ENCODE measurements at places on chromosomes 12 and 14.

DNA sequence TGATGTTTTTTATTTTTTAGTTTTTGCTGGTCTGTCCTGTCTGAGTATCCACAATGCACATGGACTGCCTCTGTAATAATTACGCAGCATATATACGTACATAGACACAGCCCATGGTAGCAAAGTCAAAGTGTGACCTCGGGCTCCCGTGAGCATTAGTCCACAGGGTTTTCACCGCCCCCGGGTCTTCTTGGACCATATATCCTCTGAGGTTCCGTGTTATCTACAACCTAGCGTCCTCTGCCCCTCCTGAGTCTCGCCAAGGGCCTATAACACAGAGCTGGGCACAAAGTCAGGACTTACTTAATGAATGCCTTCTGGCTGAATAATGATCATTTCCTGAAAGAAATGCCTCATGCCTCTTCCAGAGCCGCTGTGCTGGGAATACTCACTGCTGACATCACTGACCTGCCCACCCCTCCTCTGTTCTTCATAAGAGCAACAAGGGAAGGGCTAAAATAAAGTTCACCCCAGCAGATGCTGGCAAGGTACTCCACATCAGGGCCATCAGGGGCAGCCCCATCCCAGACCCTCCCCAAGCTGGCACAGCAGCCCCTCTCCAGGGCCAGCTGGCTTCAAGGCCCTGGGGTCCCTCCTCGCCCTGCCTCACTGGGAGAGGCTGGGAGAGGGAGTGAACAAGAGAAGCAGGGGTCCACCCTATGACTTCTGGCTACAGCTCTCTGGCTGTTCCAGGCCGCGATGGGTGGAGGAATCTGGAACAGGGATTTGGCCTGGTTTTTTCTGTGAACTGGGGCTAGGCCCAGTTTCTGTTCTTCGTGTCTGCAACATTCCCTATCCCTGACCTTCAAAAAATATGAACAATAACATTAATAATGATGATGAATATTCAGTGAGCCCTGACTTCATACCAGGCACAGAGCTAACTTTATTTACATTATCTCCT lies 7.9 kb downstream of the HDAC7 start:
- DNase-seq = peak; percentile 66

DNA sequence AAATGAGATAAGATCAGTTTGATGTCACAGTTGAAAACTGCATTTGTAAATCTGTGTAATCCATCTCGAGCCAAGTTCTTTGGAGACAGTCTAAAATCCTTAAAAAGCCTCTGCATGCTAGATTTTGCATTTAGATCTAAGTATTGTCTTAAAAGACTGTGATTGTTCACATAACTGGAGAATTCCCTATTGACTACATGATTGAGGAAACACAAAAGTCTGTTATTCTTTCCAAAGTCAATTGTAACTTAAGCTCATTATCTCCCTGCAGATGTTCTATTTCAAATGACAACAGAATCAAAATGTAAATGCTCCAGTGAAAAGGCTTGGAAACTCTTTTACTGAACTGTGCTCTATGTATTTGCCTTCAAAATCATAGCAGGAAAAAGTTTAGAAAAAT lies 77.8 kb downstream of the MYF5 start:
- no peak for DNase-seq

- DNase-seq = no peak
Measured at GRCh38 chr14:76995279-76996035, 33.1 kb downstream of the IRF2BPL start.

- DNase-seq = peak; percentile 67
Measured at GRCh38 chr12:70733385-70733784, 96.2 kb upstream of the PTPRB start.

DNA sequence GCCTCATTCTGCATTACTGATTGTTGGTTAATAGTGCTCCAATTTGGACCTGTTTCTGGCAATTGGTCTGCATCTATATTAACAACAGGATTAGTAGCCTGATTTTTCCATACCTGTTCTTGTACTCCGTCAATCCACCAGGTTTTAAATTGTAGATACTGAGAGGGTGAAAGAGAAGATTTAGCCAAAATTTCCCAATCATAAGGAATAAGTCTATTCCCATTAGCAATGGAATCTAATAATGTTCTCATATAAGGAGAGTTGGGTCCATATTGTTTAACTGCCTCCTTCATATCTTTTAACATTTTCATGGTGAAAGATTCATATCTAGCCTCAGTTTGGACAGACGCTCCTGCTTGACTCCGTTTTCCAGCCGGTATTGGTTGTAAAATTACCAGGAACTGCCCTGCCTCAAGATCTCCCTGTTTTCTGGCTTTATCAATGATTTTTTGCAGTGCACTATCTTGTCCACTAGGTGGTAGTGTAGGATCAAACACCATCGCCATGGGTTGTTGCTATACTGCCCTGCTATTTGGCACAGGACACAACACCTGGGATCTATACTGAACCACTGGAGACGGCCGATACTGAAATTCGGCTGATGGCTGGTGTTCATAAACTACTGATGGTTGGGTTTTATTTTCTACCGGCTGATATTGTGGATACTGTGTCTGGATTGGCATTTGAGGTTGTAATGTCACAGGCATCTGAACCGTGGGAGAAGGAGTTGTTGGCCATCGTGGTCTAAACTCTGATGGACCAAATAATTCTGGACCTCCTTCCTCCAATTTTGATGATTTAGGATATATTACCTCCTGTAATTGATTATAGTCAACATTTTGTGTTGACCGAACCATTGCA lies 25.2 kb downstream of the DHRS4L2 start:
- peak; percentile 57 for DNase-seq

DNA sequence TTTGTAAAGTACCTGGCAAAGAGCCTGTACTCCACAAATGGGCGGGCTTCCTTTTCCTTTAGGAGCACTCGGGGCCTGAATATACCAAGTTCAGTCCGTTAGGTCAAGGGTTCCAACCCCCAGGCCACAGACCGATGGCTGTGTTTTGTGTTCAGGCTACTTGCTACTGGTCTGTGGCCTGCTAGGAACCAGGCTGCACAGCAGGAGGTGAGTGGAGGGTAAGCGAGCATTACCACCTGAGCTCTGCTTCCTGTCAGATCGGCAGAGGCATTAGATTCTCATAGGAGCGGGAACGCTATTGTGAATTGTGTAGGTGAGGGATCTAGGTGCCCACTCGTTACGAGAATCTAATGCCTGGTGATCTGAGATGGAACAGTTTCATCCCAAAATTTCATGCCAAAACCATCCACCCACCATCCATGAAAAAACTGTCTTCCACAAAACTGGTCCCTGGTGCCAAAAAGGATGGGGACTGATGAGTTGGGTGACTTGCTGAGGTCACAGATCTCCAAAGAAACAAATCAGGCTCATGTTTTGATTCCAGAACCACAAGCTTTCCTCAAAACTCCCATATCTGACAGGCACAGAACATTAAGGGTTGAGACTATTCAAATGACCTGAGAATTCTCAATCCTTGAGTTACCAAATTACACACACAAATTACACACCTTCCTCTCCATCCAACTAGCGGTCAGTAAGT lies 4.2 kb downstream of the CSRP2 start:
- DNase-seq = no peak

DNA sequence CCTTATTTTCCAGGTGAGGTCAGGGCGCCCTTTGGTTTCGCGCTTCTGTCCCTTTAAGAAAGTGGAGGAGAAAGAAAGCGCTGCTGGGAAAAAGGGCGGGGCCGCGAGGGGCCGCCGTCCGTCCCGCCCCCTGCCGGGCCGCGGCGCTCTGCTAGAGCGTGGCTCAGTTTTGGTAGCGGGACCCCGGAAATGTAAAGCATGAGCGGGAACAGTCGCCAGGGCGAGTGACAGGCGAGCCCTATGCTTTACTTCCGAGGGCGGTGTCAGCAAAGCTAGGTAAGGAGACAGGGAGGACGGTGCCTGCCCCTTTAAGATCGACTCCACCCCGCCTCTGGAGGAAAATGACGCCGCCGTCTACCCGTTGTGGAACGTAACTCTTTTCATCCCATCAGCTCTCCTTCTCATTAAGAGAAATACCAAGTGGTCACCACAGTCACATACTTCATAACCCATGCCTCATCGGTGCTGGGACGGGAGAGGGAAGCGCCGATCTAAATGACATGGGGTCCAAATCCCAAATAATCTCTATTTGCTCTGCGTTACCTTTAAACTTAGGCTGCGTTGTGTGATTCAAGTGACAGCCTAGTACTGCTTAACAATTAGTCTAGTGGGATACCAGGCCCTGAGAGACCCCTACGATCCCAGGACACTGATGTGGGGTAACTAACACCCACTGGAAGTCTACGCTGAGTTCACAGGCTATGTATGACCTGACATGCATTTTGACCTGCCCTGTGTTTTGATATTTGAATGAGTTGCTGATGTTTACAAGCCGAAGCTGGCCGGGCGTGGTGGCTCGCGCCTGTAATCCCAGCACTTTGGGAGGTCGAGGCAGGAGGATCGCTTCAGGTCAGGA lies at the start of gene ETFBKMT:
TSS of gene ETFBKMT (plus strand) at position 602 of the 856 bp plus-strand sequence. CDS start 2,266 bp downstream, outside the sequence.
- DNase-seq = peak; percentile 89

DNA sequence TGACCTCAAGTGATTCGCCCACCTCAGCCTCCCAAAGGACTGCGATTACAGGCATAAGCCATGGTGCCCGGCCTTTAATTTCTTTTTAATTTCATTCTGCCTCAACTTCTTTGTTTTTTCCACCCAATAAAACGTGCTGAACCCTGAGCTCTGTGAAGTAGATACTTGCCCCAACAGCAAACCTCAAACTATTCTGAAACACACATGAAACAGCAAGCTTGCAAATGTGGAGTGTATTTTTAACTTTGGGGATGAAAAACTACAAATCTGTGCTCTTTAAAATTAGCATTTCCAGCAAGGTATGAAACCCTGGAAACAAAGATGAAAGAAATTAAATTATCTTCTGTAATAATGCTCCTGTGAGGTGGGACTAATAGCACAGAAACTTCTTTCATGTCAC lies 246.6 kb downstream of the ANO6 start:
- DNase-seq = no peak

GRCh38 chr12:68122236-68122920 lies 37.2 kb downstream of the IFNG start:
- no peak for DNase-seq

- no peak for DNase-seq
Measured at GRCh38 chr14:106187216-106187615, 660.8 kb downstream of the TMEM121 start.

GRCh38 chr12:9750276-9751203 lies 10.2 kb downstream of the CD69 start:
- DNase-seq = peak; percentile 51

DNA sequence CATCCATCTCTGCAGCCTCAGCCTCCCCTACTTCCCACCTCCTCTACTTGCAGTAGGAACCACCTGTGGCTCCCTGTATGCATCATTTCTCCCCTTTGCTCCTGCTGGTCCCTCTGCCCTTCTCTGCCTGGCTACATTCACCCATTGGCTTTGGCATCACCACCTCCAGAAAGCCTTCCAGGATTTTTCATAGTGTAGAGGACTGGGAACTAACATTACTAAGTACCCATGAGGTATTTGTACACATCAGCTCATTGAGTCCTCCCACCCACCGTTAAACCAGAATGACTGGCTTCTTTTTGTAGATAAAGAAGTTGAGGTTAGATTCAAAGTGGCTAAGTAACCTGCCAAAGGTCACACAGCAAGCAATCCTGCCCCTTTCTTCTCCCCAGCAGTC lies 17.1 kb downstream of the SYNE3 start:
- no peak for DNase-seq

DNA sequence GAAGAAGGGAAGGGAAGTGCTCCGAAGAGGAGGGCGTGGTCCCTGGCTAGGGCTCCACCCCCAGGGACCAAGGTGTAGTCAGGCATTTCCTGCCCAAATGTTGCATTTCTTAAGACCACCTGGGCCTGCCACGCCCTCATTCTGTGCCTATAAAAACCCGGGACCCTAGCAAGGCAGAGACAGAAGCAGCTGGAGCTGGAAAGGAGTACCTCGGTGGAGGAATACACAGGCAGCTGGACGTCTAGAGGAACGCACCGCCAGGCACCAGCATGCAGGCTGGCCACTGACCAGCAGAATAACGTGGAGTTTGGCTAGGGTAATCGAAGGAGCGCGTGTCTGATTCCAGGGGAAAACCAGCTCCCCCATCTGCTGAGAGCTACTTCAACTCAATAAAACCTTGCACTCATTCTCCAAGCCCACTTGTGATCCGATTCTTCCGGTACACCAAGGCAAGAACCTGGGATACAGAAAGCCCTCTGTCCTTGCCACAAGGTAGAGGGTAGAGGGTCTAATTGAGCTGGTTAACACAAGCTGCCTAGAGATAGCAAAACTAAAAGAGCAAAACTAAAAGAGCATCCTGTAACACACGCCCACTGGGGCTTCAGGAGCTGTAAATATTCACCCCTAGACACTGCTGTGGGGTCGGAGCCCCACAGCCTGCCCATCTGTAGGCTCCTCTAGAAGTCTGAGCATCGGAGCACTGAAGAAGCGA lies 21.0 kb downstream of the CFL2 start:
- DNase-seq = no peak

- DNase-seq = no peak
Measured at GRCh38 chr14:54349713-54350112, 47.1 kb upstream of the CDKN3 start.

DNA sequence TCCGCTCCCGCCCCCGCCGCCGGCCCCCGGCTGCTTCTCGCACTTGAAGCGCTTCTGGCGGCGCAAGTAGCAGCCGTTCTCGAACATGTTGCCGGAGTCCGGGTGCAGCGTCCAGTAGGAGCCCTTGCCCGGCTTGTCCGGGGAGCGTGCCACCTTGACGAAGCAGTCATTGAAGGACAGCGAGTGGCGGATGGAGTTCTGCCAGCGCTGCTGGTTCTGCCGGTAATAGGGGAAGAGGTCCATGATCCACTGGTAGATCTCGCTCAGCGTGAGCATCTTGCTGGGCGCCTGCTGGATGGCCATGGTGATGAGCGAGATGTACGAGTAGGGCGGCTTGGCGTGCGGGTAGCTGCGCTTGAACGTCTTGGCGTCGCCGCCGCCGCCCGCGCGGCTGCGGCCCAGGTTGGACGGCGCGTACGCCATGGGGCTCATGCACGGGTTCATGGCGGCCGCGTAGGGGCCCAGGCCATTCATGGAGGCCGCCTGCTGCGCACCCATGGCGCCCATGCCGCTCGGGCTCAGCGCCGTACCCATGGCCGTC lies 3.0 kb downstream of the FOXA1 start:
- no peak for DNase-seq

DNA sequence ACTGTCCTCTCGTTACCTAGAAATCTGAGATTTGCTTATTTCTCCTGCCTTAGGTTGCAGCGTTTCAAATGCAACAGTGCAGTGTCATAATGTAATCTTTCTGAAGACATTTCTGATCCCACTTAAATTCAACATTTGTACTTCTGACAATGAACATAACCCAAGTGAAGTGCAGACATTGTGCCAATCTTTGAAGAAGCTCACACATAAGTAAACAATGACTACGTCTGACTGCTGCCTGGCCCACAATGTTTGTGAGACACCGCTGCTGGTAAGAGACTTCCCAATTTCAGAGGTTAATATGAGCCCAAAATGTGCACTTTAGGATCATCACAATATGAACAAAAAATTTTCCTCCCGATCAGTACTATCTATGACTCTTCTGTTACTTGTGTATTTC lies 84.6 kb upstream of the BCL2L14 start:
- no peak for DNase-seq

GRCh38 chr14:22549981-22550673 lies 38.9 kb downstream of the DAD1 start:
- no peak for DNase-seq

Data from HFFc6 (cell line).